Activated T-helper 2 cell treated with anti-CD3 and anti-CD28 coated beads, Interferon-gamma antibody, Interleukin-2, Interleukin-4, amounts not matched to agents 10 μg/mL and 5 μg/mL and 100 μg/mL, durations not matched to agents 14 hours and 24 hours and 36 hours (primary cell): ENCODE measurements at places on chromosomes 1 and 21.
A peak's percentile ranks its signal among the peaks of the same experiment; 100 is the strongest.

DNA sequence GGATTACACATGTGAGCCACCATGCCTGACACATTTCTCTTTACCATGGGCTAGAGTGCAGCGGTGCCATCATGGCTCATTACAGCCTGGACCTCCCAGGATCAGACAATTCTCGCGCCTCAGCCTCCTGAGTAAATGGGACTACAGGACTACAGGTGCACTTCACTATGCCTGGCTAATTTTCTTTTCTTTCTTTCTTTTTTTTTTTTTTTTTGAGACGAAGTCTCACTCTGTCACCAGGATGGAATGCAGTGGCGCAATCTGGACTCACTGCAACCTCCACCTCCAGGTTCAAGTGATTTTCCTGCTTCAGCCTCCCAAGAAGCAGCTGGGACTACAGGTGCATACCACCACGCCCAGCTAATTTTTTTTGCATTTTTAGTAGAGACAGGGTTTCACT, 14.8 kb upstream of the KIF1B start:
- H3K27me3 ChIP-seq = peaks cover 10% of the 10 kb centered on the region
- H3K27ac ChIP-seq = no peak overlapping the region
- no peak overlapping the region for H3K4me3 ChIP-seq
- no peak for DNase-seq

- H3K4me3 ChIP-seq = no peak overlapping the region
- no peaks in the 10 kb centered on the region for H3K36me3 ChIP-seq
- no peaks in the 10 kb centered on the region for H3K27me3 ChIP-seq
- no peak for DNase-seq
- no peak overlapping the region for H3K27ac ChIP-seq
- H3K4me1 ChIP-seq = no peaks in the 10 kb centered on the region
Measured at GRCh38 chr1:216847397-216848036, 124.3 kb upstream of the ESRRG start.

GRCh38 chr1:119613769-119614720, 34.0 kb downstream of the ZNF697 start:
- peaks cover 2% of the 10 kb centered on the region for H3K27me3 ChIP-seq
- DNase-seq = peak; percentile 70
- H3K27ac ChIP-seq = no peak overlapping the region
- peaks cover 5% of the 10 kb centered on the region for H3K36me3 ChIP-seq

- H3K4me1 ChIP-seq = peaks cover 15% of the 10 kb centered on the region
- H3K27me3 ChIP-seq = peaks cover 49% of the 10 kb centered on the region
- peak; percentile 33 for DNase-seq
- H3K36me3 ChIP-seq = no peaks in the 10 kb centered on the region
- peak overlapping the region; percentile 68 for H3K27ac ChIP-seq
Measured at GRCh38 chr1:228445843-228446650, 29.4 kb upstream of the TRIM17 start.

DNA sequence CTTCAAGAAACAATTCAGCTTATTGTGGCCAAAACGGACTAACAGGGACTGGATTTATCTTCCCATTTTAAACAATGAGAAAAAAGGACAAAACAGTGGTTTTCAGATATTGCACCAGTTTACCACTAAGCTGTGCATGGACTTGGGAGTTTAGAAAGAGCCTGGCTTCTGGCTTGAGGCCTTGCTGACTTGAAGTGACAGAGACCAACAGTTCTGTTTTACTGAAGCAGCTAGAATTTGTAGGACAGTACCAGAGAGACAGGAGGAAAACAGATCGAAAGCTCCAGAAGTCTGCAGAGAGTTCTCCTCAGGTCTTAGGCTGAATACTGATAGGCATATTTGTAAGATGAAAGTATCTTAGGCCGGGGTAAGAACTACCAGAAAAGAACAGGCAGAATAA, 20.5 kb downstream of the FCRL4 start:
- DNase-seq = no peak
- H3K4me3 ChIP-seq = no peak overlapping the region
- no peaks in the 10 kb centered on the region for H3K36me3 ChIP-seq
- no peaks in the 10 kb centered on the region for H3K4me1 ChIP-seq
- H3K27ac ChIP-seq = no peak overlapping the region

DNA sequence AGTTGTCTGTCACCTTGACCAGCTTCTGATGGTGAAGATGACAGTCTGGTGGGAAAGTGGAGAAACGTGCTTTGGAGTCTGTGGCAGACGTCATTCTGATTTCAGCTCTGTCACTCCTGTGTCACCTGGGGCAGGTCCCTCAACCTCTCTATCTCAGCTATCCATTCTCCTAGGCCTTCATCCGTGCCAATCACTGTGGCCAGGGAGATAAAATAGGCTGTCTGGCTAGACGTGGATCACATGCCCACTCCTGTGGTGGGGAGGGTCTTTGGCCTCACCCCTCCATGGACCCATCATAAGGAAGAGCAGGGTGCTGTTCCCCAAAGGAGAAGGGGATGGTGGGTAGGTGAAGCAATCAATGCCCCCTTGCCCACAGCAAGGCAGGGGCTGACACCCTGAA, 140.3 kb downstream of the ACTL8 start:
- no peak overlapping the region for H3K27ac ChIP-seq
- H3K27me3 ChIP-seq = no peaks in the 10 kb centered on the region
- DNase-seq = no peak
- no peaks in the 10 kb centered on the region for H3K36me3 ChIP-seq
- no peaks in the 10 kb centered on the region for H3K4me1 ChIP-seq

DNA sequence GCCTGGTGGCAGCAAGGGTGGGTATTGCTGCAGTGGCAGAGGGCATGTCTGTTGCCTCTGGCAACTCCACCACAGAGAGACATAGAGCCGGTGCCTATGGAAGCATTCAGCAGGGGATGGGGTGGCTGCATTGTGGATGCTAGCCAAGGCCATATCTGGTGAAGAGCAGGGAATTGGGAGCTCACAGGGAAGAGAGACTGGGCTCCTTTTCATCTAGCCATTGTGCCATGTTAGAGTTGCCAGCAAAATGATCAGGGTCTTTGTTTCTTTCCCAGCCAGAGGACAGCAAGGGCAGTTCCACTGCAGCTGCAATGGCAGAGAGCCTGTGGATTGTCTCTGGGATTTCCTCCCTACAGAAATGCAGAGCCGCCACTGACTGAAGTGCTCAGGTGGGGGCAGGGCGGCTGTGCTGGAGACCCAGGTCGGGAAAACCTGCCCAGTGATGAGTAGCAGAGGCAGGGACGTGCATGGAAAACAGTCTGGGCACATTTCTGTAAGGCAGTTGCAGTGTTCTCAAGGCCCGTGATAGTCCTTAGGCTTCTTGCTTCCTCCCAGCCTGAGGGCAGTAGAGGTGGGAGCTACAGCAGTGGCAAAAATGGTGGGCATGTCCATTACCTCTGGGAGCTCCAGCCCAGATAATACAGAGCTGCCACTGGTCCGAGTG, 40.2 kb upstream of the CYP4X1 start:
- H3K4me3 ChIP-seq = no peak overlapping the region
- peaks cover 8% of the 10 kb centered on the region for H3K27me3 ChIP-seq
- no peak for DNase-seq
- H3K36me3 ChIP-seq = no peaks in the 10 kb centered on the region
- no peak overlapping the region for H3K27ac ChIP-seq
- no peaks in the 10 kb centered on the region for H3K4me1 ChIP-seq

DNA sequence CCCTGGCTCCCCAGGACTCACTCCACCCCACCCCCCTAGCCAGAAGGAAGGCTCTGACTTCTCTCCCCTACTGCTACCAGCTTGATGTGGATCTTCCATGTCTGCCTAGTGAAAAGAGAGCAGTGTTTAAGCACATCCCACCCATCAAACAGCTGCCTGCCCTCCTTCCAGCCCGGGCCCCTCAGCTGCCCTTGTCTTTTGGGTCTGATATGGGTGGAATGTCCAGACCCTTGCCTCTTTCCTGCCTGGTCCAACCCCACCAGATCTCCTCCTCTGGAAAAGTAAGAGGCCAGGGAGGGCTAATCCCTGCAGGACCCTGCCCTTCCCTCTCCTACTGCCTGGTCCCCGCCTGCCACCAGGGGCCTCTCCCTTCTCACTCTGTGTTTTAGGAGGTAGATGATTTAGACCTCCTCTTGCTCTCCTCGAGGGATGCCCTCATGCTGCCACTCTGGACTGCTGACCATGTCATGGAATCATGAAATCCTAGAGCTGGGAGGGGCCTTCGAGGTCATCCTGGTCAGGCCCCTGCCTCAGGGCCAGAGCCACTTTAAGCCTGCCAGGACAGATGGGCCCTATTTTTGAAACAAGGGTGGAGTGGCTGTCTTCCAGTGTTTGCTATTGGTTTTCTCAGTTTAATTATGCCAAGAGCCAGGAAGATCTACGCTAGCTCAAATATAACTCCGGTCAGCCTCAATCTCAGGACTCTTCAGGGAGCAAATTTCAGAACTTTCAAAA, 15.8 kb upstream of the HSPG2 start:
- no peak for DNase-seq
- no peaks in the 10 kb centered on the region for H3K27me3 ChIP-seq
- no peaks in the 10 kb centered on the region for H3K36me3 ChIP-seq
- no peak overlapping the region for H3K27ac ChIP-seq
- peaks cover 14% of the 10 kb centered on the region for H3K4me1 ChIP-seq

- peaks cover 7% of the 10 kb centered on the region for H3K4me1 ChIP-seq
- no peaks in the 10 kb centered on the region for H3K27me3 ChIP-seq
- DNase-seq = no peak
- H3K36me3 ChIP-seq = no peaks in the 10 kb centered on the region
- no peak overlapping the region for H3K27ac ChIP-seq
- no peak overlapping the region for H3K4me3 ChIP-seq
Measured at GRCh38 chr1:148379170-148379500, 104.0 kb downstream of the PPIAL4G start.

GRCh38 chr1:110234691-110235090, 24.6 kb downstream of the KCNC4 start:
- H3K36me3 ChIP-seq = peaks cover 44% of the 10 kb centered on the region
- no peaks in the 10 kb centered on the region for H3K27me3 ChIP-seq
- H3K4me3 ChIP-seq = peak overlapping the region; percentile 45
- DNase-seq = no peak

- H3K4me3 ChIP-seq = no peak overlapping the region
- no peaks in the 10 kb centered on the region for H3K36me3 ChIP-seq
- H3K4me1 ChIP-seq = no peaks in the 10 kb centered on the region
Measured at GRCh38 chr1:188782220-188782841, 1695.3 kb downstream of the BRINP3 start.

DNA sequence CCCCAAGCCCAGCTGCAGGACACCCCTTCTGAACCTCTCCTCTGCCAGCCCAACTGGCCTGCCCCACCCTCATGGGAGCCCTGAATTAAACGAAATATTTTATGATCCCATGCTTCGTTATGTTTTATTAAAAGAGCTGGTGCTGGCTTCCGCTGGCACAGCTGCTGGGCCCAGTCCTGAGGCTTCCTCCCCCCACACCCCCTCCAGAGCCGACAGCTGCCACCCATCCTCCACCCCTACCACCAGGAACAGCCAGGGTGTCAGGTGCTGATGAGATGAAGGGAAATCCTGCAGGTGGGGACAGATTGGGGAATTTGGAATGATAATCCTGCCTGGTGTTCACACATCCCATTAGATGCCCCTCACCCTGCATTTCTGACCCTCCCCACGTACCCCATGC, 19.0 kb downstream of the IGSF21 start:
- DNase-seq = no peak
- no peaks in the 10 kb centered on the region for H3K36me3 ChIP-seq
- H3K4me3 ChIP-seq = no peak overlapping the region
- no peaks in the 10 kb centered on the region for H3K4me1 ChIP-seq
- H3K27ac ChIP-seq = no peak overlapping the region
- no peaks in the 10 kb centered on the region for H3K27me3 ChIP-seq

- H3K27me3 ChIP-seq = no peaks in the 10 kb centered on the region
- no peaks in the 10 kb centered on the region for H3K36me3 ChIP-seq
- no peak for DNase-seq
- H3K4me1 ChIP-seq = peaks cover 27% of the 10 kb centered on the region
Measured at GRCh38 chr1:203517426-203518110, 23.6 kb downstream of the OPTC start.

DNA sequence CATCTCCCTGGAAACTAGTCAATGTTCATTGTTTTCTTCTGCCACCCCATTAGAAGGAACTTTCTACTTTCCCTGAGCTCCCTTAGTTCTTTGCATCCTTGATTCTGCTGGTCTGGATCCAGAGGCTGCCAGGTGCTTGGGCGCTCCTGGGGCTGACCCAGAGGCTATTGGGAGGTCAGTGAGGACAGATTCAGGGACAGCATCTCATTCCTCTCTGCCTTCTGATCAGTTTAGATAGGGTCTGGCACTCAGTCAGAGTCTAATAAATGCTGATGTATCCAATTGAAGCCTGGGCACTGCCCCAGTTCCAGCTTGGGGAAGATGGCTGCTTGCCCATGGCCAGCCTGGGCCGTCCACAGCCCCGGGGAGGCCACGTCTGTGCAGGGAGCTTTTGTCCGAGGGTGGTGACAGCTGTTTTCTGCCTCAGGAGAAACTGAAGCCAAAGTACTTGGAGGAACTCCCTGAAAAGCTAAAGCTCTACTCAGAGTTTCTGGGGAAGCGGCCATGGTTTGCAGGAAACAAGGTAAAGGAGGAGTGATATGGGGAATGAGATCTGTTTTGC, 2.3 kb downstream of the GSTM1 start:
- H3K36me3 ChIP-seq = peaks cover 32% of the 10 kb centered on the region
- H3K4me1 ChIP-seq = peaks cover 11% of the 10 kb centered on the region
- no peak for DNase-seq
- H3K4me3 ChIP-seq = peak overlapping the region; percentile 44

DNA sequence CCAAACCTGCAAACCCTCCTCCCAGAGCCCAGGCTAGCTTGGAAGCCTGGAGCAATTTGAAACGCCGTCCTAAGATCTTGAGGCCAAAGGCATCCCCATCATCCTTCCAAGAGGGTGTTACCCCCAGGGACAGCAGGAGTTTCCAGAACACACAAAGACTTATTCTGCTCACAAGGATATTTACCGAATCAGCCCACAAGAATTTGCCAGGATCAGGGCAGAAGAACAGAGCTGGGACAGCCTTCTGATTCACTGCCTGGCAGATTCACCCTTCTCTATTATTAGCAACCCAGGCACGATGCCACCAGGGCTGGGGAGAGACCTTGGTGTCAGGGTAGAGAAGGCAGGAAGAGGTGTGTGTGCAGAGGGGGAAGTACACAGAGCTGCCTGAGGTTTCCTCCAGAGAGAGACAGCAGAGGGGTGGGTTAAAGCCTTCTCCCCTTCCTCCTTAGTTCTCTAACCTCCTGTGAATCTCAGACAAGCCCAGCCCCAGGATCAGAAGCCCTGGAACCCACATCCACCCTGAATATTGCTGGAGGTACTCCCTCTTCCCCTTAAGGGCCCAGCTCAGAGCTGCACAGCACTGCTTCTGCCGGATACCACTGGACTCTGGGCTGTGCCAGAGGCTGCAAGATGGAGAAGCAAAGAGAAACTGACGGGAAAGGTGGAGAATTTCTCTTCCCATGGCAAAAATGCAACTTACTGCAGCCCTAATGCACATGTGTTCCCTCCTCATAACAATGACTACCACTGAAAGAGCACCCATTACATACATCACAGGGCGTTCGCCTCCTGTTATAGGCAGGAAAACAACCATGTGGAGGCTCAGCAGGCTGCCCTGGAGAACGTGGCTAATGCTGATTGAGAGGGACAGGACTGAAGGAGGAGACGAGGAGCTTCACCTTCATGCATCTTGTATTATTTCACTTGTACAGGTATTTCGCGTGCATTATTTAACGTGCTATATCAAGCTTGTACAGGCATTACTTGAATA, 61.8 kb downstream of the ITPKB start:
- H3K27me3 ChIP-seq = no peaks in the 10 kb centered on the region
- peaks cover 17% of the 10 kb centered on the region for H3K36me3 ChIP-seq
- H3K4me3 ChIP-seq = peak overlapping the region; percentile 55
- peak overlapping the region; percentile 84 for H3K27ac ChIP-seq
